ENCODE measurements at places on chromosomes 7 and 10.
A peak's percentile ranks its signal among the peaks of the same experiment; 100 is the strongest.

DNA sequence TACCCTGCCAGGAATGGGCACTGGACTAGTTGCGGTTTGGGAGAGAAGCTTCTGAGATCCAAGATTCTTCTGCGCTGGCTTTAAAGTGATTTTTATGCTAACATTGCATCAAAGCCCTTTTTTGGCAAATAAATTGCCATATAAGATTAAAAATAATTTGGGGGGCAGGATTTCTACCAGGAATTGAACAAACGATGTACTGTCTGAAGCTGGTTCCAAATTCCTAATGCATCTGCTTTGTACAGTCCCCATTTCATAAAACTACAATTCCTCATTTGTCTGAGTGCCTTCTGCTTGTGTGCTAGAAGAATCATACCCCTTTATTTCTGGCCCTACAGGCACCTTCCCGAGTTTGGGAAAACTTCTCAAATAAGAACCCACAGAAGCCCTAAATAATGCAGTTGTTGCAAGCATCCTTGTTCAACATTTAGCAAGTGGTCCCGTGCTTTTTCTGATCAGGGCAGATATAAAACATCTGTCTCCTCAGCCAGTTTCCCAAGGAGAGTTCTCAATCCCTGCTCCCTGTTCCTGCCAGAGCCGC lies 349.7 kb downstream of the PTEN start:
- DNase-seq, result no peak

DNA sequence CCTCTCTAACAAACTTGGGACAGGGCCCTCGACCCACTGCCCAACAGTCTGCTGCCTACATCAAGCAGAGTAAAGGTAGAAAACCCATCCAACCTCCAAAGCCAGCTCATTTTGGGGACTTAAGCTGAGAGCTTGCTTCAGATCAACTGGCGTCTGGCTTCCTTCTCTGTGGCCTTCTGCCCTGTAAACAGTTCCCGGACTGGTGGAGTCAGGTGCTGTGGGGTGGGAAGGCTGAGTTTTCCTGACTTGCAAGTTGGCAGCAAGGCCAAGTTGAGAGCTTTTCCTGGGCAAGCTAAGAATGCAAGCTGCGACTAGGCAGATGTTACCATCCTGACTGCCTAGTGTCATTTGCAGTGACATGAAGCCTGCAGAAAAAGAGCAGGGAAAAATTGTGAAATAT lies 3.7 kb downstream of the GALNT17 start:
- no peak for DNase-seq

DNA sequence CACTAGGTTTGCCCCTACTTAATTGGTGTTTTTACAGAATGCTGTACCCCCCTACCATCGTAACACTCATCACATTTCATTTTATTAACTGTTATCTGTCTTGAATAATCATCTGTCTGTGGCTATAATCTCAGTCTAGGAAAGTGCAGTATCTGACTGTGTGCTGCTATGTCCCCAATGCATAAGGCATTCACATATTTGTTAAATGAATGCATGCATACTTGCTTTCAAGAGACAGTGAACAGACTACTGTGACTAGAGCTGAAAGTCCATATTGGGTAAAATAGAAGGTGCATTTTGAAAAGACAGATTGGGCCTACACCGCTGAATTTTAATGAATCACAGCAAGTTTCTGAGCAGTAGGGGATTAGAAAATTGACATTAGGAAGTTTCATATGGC lies 112.3 kb downstream of the ARHGAP12 start:
- DNase-seq, result peak; percentile 91

- no peak for DNase-seq
Observed at GRCh38 chr10:101020427-101021075, 10.4 kb downstream of the PDZD7 start.

- no peak for DNase-seq
Observed at GRCh38 chr7:26237035-26237807, 35.7 kb downstream of the CBX3 start.

GRCh38 chr7:107069457-107069856 lies 25.0 kb downstream of the PRKAR2B start:
- DNase-seq, result no peak

GRCh38 chr7:8201846-8202441 lies 60.0 kb downstream of the ICA1 start:
- DNase-seq, result no peak

DNA sequence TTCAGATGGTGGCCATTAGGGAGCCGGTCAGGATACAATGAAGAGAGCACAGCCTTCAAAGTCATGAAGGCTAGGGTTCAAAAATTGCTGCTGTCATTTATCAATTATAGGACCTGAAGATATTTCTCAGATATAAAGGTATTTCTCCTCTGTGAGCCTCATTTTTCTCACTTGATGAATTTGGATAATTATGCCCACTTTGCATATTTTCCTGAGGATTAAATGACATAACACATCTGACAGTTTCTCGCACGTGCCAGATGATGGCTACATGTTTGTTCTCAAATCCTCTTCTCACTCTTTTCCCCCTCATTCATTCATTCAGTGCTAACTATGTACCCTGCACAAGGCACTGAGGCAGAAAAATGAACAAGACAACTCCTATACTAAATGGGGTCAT lies 391.6 kb downstream of the INHBA start:
- no peak for DNase-seq

DNA sequence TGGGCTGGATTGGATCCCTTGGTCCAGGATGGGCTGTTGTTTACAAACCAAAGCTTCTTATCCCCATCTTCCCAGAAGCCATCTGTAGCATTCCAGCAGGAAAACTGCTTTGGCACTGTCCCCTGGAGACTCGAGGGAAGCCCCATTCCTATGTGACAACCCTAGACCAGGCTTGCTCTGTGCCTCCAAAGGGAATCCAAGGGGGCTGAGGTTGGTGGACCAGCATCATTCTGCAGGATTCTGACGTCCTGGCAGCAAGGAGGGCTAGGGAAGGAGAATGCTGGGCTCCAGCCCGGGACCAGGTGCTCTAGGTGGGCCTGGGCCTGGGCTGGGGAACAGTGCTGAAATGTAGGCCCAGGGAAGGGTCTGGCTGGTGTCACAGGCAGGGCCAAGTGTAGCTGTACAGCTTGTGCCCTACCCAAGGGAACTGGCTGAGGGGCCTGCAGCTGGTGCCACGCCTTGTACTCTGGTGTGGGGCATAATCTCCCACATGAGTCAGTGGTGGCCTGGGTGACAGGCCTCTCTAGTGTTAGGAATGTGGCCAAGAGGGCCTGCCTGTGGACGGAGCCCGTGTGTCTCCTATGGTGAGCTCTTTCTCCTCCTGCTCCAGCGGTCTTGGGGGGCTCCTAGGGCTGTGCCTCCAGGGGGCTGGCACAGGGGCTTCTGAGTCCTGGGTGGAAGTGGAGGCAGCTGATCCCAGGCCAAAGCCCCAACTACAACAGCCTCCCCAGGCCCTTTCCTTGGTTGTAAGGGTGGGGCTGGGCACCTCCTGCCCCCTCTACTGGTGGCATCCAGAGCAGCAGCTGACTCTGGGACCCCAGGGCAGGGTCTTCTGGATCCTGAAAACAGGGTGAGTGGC lies 25.2 kb downstream of the TRIM8 start:
- DNase-seq, result no peak

DNA sequence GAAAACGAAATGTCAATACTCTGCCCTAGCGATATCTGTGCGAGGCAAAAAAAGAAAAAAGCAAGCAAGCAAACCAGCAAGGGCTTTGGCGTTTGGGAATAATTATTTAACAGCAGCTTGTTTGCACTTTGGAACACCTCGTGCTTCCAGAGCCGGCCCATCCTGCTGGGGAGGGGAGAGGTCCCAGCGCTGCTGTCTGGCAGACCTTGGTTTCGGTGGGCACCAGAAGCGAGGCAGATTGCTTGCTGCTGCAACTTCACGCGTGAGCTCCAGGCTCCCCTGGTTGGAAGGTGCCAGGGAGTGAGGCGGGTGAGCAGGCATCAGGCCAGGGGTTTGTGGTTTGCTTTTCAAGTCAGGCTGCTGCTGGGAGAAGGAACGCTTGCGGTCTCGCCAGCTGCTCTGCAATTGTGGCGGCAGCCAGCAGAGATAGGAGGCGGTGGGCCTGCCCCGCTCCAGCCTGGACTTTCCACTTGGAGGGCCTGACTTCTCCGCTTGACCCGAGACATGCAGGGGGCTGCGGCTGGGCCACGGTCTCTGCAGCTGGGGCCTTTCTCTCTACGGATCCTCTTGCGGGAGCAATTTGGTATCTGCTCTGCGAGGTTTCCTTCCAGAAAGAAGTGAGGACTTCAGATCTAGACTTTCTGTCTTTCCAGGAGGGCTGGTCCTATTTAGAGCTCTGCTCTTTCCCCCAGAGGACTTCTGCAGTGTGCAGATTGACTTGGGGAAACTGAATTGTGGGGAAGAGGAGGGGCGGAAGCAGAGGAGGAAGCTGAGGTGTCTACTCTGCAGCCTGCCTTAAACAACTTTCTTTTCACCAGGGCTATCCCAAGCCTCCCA lies 131.4 kb downstream of the PRPF18 start:
- peak; percentile 88 for DNase-seq

DNA sequence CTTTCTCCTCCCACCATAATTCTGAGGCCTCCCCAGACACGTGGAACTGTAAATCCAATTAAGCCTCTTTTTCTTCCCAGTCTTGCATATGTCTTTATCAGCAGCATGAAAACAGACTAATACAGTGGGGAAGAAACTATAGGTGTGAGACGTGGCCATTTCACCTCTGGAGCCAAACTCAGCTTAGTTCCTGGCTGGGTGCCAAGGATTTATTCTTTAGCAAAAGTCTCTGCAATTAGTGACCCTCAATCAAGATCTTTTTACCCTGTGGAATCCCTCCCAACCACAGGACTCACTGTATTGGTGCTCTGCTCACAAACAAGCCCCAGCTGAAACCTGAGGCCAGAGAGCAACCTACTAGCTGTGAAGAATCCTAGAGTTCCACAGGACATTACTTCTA lies 28.1 kb upstream of the SFTPD start:
- DNase-seq, result no peak

- DNase-seq, result peak; percentile 87
Observed at GRCh38 chr7:94289071-94289470, 105.6 kb upstream of the COL1A2 start.

DNA sequence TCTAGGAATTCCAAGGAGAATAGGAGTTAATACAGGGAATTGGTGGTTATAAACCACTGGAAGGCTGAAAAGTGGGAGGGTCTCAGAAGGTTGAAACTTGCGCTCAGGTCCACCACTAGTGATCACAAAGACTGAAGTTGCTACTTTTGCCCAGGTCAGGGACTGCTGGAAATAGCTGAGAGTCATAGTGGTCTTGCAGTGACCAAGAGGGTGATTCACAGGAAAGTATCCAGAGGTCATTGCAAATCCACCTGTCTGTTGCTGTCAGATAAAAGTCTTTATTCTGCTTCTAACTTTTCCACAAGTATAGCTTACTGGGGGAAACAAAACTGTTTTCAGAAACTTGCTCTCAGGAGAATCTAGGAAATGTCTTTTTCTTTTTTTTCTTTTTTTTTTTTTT lies 211.5 kb upstream of the PRSS1 start:
- no peak for DNase-seq
